ENCODE measurements at places on chromosomes 5 and 9.

GRCh38 chr5:11602298-11602697 lies 301.9 kb downstream of the CTNND2 start:
- H3K4me3 ChIP-seq = no peak overlapping the region
- no peaks in the 10 kb centered on the region for H3K27me3 ChIP-seq
- H3K4me1 ChIP-seq = no peaks in the 10 kb centered on the region
- H3K36me3 ChIP-seq = no peaks in the 10 kb centered on the region

DNA sequence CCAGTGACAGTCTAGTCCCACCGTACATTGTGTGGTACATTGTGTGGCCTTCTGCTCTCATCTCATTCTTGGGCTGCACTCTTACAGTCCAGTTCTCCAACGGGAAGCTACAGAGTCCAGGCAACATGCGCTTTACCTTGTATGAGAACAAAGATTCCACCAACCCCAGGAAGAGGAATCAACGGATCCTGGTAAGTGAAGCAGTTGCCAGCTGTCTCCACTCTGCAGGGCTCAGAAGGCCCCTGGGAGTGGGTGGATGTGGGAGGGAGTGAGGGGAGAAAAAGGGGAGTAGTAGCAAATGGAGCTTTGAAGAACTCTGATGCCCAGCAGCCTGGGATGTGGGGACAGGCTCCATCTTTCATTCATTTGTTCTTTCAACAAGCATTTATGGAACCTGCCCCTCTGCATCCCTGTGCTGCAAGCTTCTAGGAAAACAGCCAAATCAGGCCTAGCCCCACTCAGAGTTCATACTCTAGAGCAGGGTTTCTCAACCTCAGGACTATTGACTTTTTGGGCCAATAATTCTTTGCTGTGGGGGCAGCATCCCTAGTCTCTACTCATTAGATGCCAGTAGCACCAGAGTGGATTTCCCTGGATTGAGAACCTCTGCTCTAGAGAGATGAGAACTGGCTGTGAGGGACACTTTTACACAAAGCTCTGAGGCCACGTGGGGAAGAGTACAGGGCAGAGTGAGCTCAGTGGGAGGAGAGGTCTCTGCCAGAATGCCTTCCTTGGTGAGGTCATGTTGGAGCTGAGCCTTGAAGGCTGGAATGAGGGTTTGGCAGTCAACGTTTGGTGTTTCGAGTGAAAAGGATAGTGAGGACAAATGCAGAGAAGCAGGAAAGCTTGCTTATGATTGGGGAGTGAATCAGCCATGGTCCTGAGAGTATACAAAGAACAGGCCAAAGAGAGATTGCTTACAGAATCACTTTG lies 1.1 kb downstream of the POLR1E start:
- H3K4me1 ChIP-seq = peaks cover 8% of the 10 kb centered on the region
- H3K27ac ChIP-seq = no peak overlapping the region
- peak overlapping the region; percentile 96 for H3K4me3 ChIP-seq
- no peaks in the 10 kb centered on the region for H3K27me3 ChIP-seq
- no peak for DNase-seq

GRCh38 chr9:97528529-97529230 lies 27.2 kb downstream of the TMOD1 start:
- peaks cover 2% of the 10 kb centered on the region for H3K4me1 ChIP-seq
- no peaks in the 10 kb centered on the region for H3K36me3 ChIP-seq
- H3K27ac ChIP-seq = peak overlapping the region; percentile 49
- H3K27me3 ChIP-seq = no peaks in the 10 kb centered on the region
- peak overlapping the region; percentile 32 for H3K4me3 ChIP-seq

DNA sequence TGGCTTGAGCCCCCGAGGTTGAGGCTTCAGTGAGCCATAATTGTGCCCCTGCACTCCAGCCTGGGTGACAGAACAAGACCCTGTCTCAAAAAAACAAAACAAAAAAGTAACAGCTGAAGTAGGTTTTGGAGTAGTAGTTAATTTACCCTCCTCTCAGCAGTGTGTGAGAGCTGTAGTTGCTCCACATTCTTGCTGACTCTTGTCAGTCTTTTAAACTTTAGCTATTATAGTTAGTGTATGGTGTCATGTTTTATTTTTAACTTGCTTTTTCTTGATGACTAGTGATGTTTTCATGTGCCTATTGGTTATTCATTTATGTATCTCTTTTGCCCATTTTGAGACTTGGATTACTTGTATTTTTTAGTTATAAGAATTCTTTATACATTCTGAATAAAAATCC lies 52.9 kb upstream of the DHFR start:
- no peak for DNase-seq
- no peaks in the 10 kb centered on the region for H3K27me3 ChIP-seq
- H3K4me3 ChIP-seq = no peak overlapping the region
- H3K36me3 ChIP-seq = peaks cover 16% of the 10 kb centered on the region
- no peak overlapping the region for H3K27ac ChIP-seq

DNA sequence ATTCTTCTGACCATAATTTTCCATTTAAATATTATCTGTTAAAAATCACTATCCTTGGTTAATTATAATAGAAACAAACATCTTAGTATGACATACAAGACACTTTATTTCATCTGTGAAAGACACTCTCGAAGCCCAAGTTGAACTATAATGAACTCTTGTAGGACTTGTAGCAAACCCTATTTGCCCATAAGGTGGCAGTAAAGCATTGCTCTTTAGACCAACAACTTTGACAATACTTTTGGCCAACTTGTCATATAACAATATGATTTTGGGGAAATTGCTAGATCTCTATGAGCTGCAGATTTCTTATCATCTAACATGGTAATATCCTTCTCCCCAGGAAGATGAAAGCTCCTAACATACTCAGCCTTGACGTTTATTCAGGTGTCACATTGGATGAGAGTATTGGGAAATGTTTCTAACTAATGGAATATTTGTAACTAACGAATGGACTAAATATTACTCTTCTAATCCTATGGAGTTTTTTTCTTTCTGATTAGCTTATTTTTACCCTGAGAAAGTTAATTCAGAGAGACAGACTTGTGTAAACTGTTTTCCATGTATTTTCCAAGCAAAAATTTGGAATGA lies 11.0 kb downstream of the SPINK14 start:
- no peaks in the 10 kb centered on the region for H3K27me3 ChIP-seq
- H3K36me3 ChIP-seq = no peaks in the 10 kb centered on the region
- no peak for DNase-seq
- H3K4me3 ChIP-seq = no peak overlapping the region
- no peaks in the 10 kb centered on the region for H3K4me1 ChIP-seq
- H3K27ac ChIP-seq = no peak overlapping the region

DNA sequence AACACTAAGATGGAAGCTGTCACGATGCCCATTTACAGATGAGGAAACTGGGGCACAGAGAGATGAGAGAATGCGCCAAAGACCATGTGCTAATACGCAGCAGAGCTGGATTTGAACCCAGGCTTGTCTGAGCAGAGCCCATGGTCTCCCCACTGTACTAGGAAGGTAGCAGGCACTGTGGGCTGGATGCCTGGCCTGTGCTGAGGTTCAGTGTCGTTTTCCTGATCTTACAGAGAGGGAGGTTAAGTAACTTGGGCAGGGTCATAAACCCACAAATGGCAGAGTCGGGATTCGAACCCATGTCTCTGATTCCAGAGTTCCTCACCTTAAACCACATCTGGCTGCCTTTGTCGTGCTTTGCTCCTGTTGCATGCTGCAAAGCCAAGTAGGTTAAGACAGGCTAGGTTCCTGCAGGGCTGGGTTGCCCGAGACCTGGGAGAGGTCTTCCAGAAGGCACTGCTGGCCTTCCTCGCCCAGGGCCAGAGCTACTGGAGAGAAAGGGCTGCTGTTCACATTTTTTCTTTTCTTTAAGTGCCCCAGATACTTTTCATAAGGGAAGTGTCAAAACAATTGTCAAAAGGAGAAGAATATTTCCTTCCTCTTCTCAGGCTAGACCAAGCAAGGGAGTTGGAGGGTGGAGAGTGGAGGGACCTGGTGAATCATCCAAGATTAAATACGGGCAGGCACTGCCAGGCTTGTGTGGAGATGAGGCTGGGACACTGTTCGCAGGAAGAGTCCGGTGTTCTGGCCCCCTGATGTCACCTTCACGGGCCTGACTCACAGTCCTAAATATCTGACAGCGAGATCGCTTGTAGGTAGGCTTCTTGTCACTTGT lies 3.2 kb downstream of the NEK6 start:
- no peaks in the 10 kb centered on the region for H3K27me3 ChIP-seq
- H3K36me3 ChIP-seq = no peaks in the 10 kb centered on the region
- DNase-seq = no peak
- peaks cover 11% of the 10 kb centered on the region for H3K4me1 ChIP-seq
- no peak overlapping the region for H3K4me3 ChIP-seq

- H3K27me3 ChIP-seq = no peaks in the 10 kb centered on the region
- no peak overlapping the region for H3K4me3 ChIP-seq
- H3K27ac ChIP-seq = no peak overlapping the region
- H3K36me3 ChIP-seq = peaks cover 8% of the 10 kb centered on the region
These were observed 21.2 kb upstream of the OLFM1 start for GRCh38 chr9:135066291-135066690.

DNA sequence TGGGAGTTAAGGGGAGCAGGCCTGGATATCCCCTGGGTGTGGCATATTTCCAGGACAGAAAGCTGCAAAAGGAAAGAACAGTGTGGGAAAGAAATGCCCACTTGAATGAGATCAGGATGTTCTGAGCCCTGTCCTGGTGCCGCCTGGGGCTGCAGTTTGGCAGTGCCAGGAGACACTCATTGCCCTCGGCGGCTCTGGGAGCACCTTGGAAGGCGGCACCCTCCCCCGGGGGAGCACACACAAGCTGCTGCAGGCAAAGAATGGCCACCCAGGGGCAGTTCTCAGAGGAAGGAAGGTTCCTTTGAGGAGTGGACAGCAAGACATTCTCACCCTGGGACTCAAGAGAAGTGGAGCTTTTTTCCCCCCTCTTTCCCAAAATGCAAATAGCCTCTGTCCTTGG lies 305.3 kb downstream of the NTRK2 start:
- DNase-seq = no peak
- no peaks in the 10 kb centered on the region for H3K36me3 ChIP-seq
- H3K27me3 ChIP-seq = no peaks in the 10 kb centered on the region

DNA sequence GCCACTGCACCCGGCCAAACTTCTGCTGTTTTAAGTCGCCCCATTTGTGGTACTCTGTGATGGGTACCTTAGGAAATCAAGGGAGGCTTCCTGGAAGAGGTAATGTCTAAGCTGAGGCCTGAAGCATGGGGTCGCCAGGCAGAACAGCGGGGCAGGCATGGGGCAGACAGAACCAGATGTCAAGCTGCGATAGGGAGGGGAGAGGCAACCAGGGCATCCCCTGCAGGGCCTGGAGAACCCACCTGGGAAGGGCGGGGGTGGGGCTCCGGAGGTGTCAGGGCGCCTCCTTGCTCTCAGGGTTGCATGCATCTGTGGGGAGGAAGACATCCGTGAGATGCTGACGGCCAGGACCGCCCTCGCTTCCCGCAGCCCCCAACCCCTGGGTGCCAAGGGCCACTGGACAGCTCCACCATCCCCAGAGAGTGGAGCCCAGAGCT lies 2.8 kb downstream of the LCN15 start:
- no peaks in the 10 kb centered on the region for H3K36me3 ChIP-seq
- peak; percentile 29 for DNase-seq
- no peak overlapping the region for H3K27ac ChIP-seq
- no peaks in the 10 kb centered on the region for H3K27me3 ChIP-seq

DNA sequence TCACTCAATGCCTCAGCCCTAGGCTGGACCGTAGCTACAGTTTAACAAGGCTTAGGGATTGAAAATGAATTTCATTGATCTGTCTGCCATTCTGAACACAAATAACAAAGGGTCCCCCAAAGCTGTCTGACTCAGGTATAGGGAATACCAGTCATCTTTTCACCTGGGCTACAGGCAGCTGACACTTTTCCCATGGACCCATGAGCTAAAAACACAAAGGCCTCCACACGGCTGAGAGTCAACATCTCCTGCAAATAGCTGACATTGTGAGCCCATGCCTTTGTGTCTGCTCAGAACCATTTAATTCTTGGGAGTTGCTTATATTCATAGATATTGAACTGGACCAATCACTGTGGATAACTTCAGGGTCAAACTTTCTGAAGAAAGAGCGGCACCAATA lies 121.1 kb upstream of the SLIT3 start:
- H3K36me3 ChIP-seq = no peaks in the 10 kb centered on the region
- no peak overlapping the region for H3K4me3 ChIP-seq
- no peaks in the 10 kb centered on the region for H3K27me3 ChIP-seq
- H3K4me1 ChIP-seq = peaks cover 5% of the 10 kb centered on the region
- no peak overlapping the region for H3K27ac ChIP-seq

DNA sequence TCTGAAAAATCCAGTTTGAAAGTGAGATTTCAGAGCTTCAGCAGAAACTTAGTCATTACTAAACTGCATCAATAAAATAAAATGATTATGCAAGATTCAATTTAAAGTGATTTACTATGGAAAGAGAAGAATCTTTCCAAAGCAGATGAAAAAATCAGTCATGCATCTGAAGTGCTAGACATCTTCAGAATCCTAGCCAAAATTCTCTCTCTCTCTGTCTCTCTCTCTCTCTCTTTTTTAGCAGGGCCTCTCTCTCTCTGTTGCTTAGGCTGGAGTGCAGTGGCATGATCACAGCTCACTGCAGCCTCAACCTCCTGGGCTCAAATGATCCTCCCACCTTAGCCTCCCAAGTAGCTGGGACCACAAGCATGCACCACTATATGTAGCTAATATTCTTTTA lies 18.2 kb upstream of the UBLCP1 start:
- no peak overlapping the region for H3K4me3 ChIP-seq
- H3K4me1 ChIP-seq = no peaks in the 10 kb centered on the region
- no peak overlapping the region for H3K27ac ChIP-seq
- no peaks in the 10 kb centered on the region for H3K27me3 ChIP-seq
- no peaks in the 10 kb centered on the region for H3K36me3 ChIP-seq
- DNase-seq = no peak

GRCh38 chr9:13140843-13141592 lies 138.5 kb downstream of the MPDZ start:
- no peaks in the 10 kb centered on the region for H3K27me3 ChIP-seq
- no peak overlapping the region for H3K4me3 ChIP-seq
- H3K27ac ChIP-seq = no peak overlapping the region
- peaks cover 11% of the 10 kb centered on the region for H3K36me3 ChIP-seq

- no peak for DNase-seq
- no peaks in the 10 kb centered on the region for H3K27me3 ChIP-seq
- no peak overlapping the region for H3K27ac ChIP-seq
- H3K36me3 ChIP-seq = no peaks in the 10 kb centered on the region
- no peak overlapping the region for H3K4me3 ChIP-seq
These were observed 63.3 kb upstream of the DAPK1 start for GRCh38 chr9:87434366-87434765.

- no peak overlapping the region for H3K27ac ChIP-seq
- DNase-seq = peak; percentile 49
- H3K4me3 ChIP-seq = no peak overlapping the region
- H3K4me1 ChIP-seq = no peaks in the 10 kb centered on the region
These were observed 57.0 kb downstream of the C9orf153 start for GRCh38 chr9:86202338-86202882.

- H3K4me1 ChIP-seq = no peaks in the 10 kb centered on the region
- no peaks in the 10 kb centered on the region for H3K36me3 ChIP-seq
- H3K4me3 ChIP-seq = peak overlapping the region; percentile 33
- DNase-seq = no peak
- peaks cover 41% of the 10 kb centered on the region for H3K27me3 ChIP-seq
- no peak overlapping the region for H3K27ac ChIP-seq
These were observed 6.0 kb upstream of the IRX4 start for GRCh38 chr5:1888541-1889251.

GRCh38 chr5:128441941-128442350 lies 96.1 kb downstream of the FBN2 start:
- no peaks in the 10 kb centered on the region for H3K4me1 ChIP-seq
- H3K36me3 ChIP-seq = peaks cover 3% of the 10 kb centered on the region
- DNase-seq = no peak
- H3K27me3 ChIP-seq = no peaks in the 10 kb centered on the region
- no peak overlapping the region for H3K27ac ChIP-seq
- no peak overlapping the region for H3K4me3 ChIP-seq
